Muscle of leg (tissue), 16 donors: ENCODE measurements at places on chromosomes 11 and 22. TPM values are rescaled to one million over a fixed set of nuclear protein-coding genes. Genes with fewer than 3 reads are reported as not detected.

Gene SYNGR1
- 6.3 TPM for total RNA-seq

Gene DKK3
- total RNA-seq = 61.1 TPM

Gene CHST1
- 6.7 TPM for total RNA-seq

Gene RAB36
- total RNA-seq = 1.0 TPM

Gene C22orf42
- total RNA-seq = not detected

Gene ZBTB44
- total RNA-seq = 37.0 TPM

Gene GAB4
- not detected for total RNA-seq

Gene SDHAF2
- 28.0 TPM for total RNA-seq

Gene UPK2
- total RNA-seq = 0.09 TPM

Gene PRG3
- total RNA-seq = 0.22 TPM

Gene RAG2
- 0.09 TPM for total RNA-seq

Gene CTR9
- total RNA-seq = 16.4 TPM

Gene SCUBE1
- total RNA-seq = 0.13 TPM

Gene CCDC81
- 1.1 TPM for total RNA-seq

Gene TUB
- 16.7 TPM for total RNA-seq

Gene SLC17A6
- total RNA-seq = not detected

Gene TYR
- total RNA-seq = not detected

Gene EHF
- not detected for total RNA-seq

Gene FBLN1
- total RNA-seq = 104 TPM

Gene SELENOO
- total RNA-seq = 11.8 TPM

Gene USH1C
- 0.22 TPM for total RNA-seq

Gene OR10D3
- under 0.01 TPM for total RNA-seq

Gene OR4A16
- total RNA-seq = not detected

Gene OR10A2
- total RNA-seq = not detected

Gene PGM2L1
- total RNA-seq = 4.3 TPM

Gene SYT12
- total RNA-seq = not detected

Gene TPBGL
- not detected for total RNA-seq

Gene SNU13
- total RNA-seq = 99.8 TPM

Gene C11orf52
- 0.93 TPM for total RNA-seq

Gene CABP7
- total RNA-seq = 0.09 TPM

Gene PICK1
- 11.9 TPM for total RNA-seq

Gene OR8D4
- total RNA-seq = 0.04 TPM

Gene BANF1
- total RNA-seq = 35.7 TPM

Gene GAB2
- total RNA-seq = 12.2 TPM

Gene POU2AF3
- total RNA-seq = 2.7 TPM

Gene CAVIN3
- 43.5 TPM for total RNA-seq

Gene TMPRSS13
- 0.09 TPM for total RNA-seq

Gene RAB6A
- total RNA-seq = 75.3 TPM
